Stimulated activated effector memory CD8-positive, alpha-beta T cell treated with anti-CD3 and anti-CD28 coated beads, Interleukin-12 subunit alpha, Interleukin-12 subunit beta, amount 100 ng/mL, for 72 hours (primary cell): ENCODE measurements at places on chromosomes 5 and 9.

- no peak for DNase-seq
These were observed 31.0 kb downstream of the GOLGA2 start for GRCh38 chr9:128244837-128245231.

DNA sequence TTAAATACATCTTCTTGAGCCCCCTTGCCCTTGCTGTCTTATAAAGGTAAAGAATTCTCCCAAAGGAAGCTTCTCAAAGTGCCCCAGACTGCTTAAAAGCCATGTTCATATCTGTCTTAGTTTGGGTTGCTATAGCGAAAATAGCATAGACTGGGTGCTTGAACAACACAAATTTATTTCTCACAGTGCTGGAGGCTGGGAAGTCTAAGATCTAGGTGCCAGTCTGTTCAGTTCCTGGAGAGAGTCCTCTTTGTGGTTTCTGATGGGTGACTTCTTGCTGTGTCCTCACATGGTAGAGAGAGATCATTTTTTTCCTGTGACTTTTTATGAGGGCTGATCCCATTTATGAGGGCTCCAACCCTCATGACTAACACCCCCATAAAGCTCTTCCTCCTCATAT is 486.7 kb upstream of the ADAMTS16 start:
- no peak for DNase-seq

GRCh38 chr5:151949701-151950308 is 25.2 kb upstream of the GLRA1 start:
- no peak for DNase-seq

DNA sequence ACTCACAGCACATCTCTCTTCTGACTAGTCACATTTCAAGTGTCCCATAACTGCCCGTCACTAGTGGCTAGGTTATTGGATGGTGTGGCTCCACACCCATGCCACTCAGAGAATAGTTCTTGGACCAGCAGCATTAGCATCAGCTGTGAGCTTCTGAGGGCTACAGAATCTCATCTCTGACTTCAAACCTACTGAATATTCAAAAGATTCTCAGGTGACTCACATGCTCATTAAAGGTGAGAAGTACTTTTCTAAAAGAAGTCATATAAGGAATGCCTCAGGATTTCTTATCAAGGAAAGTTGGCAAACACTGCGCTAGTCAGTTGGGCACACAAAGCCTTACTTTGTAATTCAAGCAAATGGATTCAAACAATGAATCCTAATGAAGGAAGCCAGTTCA is 305.0 kb upstream of the CDH12 start:
- DNase-seq: no peak

DNA sequence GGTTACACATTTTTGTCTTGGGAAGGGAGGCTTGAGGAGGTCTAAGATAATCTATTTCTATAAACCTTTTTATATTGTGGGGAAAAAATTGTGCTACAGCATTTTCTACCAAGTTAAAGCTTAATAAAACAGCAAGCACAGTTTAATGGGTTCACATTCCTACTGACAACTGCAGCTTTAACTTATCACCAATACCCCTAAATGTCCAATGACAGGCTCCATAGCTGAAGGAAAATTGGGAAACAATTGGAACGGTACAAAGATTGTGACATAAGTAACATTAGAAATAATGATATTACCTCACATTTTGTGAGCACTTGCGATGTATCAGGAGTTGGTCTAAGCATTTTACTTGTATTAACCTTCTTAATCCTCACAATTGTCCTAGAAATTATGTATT is 79.5 kb upstream of the HAPLN1 start:
- DNase-seq: no peak

GRCh38 chr5:42429694-42430093 is 6.5 kb downstream of the GHR start:
- no peak for DNase-seq

- no peak for DNase-seq
These were observed 55.1 kb downstream of the EHMT1 start for GRCh38 chr9:137673886-137674285.

DNA sequence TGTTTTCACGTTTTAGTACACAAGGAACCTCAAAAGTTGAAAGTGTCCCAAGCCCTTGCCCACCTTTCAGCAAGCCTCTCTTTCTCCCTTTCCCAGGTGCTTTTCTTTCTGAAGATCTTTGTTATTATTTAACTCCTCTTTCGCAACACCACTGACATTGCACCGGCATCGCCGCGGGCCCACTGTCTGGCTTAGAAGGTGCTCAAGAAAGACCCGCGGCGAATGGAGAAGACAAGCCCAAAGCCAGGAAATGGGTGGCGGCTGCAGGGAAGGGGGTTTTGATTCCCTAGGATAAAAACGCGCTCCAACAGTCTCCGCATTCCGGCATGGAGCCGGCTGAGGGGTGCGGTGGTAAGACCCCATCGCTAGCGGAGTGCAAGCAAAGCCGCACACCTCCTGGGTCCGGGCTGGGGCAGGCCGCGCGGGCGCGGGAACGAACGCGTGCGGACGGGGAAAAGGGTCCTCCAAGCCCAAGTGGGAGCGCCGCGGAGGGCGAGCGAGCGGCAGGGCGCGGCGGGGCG is 404 bp upstream of the AFAP1L1 start:
- DNase-seq: no peak

DNA sequence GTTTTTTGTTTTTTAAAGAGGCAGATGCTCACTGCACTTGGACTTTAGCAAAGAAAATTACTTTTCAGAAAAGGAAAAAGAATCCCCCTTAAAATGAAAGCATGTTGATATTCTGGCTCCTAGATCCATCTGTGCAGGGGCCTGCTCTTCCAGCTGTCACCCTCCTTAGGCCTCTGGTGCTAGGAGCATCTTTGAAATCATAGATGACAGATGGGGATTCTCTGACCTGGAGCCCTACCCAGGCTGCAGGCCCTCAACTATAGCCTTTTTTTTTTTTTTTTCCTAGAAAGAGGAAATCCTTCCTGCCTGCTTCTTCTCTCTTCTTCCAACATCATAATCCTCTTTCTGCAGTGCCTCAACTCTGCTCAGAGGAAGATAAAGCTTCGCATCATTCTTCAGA is 16.3 kb upstream of the DCP2 start:
- no peak for DNase-seq

GRCh38 chr9:136152543-136152866 is 33.8 kb upstream of the TMEM250 start:
- DNase-seq: no peak

- DNase-seq: no peak
These were observed at the start of gene SHROOM1 for GRCh38 chr5:132830436-132831094. Gene SHROOM1 (minus strand): TSS chr5:132830647. CDS start chr5:132826140, 4,507 bp downstream.

- DNase-seq: no peak
These were observed 25.5 kb downstream of the NUP188 start for GRCh38 chr9:128972956-128973355.

DNA sequence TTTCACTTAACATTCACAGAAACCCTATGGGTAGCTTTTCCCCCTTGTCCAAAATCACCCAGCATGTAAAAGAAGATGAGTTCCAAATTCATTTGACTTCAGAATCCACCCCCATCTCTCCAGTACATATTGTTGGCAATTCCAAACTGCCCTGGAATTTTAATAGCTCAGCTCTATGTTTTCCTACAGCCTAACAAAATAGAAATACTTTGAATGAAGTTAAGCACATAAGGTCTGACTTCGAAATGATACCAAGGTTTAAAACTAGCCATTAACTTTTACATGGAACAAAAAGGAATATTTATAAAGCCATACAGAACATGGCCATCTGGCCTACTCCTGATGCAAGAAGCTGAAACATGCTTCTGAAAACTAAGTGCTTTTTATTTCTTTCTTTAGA is 634.3 kb downstream of the PDE4D start:
- DNase-seq: no peak

- DNase-seq: no peak
These were observed 19.9 kb downstream of the PRRX2 start for GRCh38 chr9:129685220-129685932.

GRCh38 chr9:86485359-86485758 is 131.1 kb upstream of the TUT7 start:
- peak; percentile 9 for DNase-seq

GRCh38 chr5:143156086-143156485 is 247.4 kb downstream of the NR3C1 start:
- no peak for DNase-seq

DNA sequence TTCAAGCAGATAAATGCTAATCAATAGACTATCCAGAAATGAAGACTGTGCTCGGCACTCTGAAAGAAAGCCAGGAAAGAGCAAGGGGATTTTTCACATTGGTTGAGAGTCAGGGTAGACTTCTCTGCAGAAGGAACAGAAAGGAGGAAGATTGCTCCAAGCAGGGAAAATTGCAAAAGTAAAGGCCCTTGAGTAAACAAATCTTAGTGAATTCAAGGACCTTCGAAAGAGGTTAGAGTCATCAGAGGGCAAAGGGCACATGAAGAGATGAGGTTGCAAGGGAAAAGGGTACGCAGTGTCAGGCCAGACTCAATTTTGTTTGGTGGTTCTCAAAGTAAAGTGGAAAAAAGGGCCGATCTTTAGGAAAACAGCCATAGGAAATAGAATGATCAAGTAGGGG is 157.6 kb upstream of the RAI14 start:
- no peak for DNase-seq

- DNase-seq: no peak
These were observed 64.7 kb downstream of the MEGF10 start for GRCh38 chr5:127355337-127355736.

- DNase-seq: no peak
These were observed 529 bp upstream of the TPM2 start for GRCh38 chr9:35690294-35690613.

GRCh38 chr5:138336952-138337684 is 948 bp upstream of the FAM53C start:
- no peak for DNase-seq

- no peak for DNase-seq
These were observed 109.8 kb upstream of the ST8SIA4 start for GRCh38 chr5:101012880-101013279.

DNA sequence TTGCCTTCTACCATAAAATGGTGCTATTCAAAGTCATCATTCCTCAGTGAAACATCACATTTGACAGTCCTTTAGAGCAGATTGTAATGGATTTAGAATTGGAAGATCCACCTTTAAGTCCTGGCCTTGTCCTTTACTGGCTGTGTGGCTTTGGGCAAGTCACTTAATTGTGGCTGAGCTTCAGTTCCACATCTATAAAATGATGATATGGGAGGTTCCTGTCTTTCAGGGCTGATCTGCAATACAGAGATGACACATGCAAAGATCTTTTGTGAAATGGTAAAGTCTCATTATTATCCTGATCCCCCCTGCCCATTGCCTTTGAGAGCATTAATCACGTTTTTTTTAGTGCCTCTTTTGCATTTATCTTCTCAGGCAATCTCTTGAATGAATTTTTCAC is 58.2 kb downstream of the ZFAND5 start:
- no peak for DNase-seq

- DNase-seq: peak; percentile 46
These were observed 24.3 kb upstream of the POMT1 start for GRCh38 chr9:131478421-131478868.

- DNase-seq: no peak
These were observed 662.5 kb downstream of the IRX1 start for GRCh38 chr5:4258170-4258569.

DNA sequence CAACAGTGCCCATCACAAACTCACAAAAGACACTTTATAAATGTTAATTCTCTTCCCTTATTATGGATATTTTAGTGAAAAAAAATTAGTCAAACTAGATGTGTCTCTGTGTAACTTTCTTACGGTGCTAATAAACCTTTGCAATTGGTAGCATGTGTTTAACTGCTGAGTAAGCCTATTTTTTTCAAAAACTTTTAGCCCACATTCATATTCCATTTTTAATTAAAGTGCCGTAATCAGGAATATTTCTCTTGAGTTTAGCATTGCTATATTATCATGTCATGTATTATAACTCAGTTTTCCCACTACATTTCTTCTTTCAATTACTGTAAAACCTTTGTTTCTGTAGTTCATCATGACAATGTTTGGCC is 51.4 kb downstream of the FYB1 start:
- DNase-seq: no peak

DNA sequence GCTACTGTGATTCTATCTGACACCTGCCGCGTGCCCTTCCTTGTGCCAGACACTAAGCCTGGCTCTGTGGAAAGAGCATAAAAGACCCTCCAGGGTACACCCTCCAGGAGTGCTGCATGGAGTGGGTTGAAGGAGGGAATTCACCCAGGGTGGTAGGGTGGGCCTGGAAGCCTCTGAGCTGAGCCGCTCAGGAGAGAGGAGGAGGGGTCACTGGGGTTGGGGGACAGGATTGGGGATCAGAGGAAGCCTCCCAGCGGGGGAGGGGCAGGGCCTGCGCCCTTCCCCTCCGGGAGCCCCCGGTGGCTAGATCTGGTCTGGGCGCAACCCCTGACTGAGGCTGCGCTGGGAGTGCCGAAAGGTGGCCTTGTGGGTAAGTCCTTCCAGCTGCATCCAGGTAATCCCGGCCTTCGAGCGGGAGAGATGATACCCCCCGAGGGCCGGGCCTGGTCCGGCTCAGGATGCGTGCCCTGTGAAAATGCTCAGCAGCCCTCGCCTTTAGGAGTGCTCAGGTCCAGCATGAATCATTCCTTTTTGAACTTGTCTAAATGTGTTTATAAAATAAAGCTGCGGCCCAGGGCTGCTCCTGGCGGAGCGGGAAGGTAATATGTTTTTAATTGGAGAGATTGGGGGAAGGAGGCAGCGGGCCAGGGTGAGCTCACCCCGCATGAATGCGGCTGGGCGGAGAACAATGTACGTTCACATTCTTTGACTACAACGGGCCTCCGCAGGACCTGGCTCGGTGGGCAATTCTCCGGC is 118.1 kb upstream of the SMIM23 start:
- no peak for DNase-seq

DNA sequence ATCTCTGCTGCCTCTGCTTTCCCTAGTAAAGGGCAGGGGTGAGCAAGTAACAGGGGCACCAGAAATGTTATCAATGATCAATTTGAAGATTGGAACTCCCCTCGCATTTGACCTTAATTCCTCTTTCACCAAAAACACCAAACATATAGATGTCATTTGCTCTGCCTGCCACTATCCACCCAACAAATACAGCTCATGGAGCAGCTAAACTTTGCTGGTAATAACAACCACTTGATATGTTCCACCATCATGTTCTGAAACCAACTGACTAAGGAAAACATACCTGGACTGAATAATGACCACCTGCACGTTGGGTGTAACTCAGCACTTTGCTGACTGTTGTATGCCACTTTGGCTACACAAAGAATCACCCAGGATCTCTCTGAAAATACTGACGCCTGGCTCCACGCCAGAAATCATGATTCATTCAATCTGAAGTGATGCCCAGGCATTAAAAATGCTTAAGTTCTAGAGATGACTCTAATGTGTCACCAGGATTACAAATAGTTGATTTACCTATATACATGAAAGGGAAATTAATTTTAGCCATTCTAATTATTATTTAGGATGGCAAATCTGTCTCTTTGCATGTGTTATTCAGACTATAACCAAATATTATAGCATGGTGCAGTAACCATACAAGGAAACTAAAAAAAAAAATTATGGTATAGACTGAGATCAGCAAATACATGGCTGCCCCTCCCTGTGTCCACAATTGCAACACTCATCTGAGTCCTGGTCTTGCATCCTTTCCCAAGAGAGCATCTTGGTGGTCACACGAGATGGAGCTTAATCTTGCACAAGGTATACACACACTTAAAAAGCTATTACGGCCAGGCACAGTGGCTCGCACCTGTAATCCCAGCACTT is 43.1 kb upstream of the TTC39B start:
- no peak for DNase-seq
